ENCODE measurements at places on chromosomes 5 and 9.

DNA sequence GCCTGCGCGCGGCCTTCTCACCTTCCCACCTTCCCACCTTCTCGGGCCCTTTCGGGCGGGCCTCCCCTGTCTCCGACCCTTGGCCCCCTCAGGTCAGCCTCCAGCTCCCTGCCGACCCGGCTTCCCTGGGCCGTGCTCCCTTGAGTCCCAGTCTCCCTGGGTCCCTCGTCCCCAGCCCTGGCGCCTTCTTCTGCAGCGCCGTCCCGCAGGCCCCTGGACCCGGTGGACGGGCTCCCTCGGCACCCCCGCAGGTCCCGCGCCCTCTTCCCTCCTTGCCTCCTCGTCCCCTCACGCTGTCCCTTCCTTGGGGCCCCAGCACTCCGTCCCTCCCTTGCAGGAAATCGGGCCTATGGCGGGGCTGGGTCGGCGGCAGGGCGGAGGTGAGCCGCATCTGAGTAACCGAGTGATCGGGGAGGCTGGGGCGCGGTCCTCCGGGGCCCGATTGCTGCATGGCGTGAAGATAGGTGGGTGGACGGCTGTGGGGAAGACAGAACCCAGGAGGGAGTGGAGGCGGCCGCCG lies 7.6 kb downstream of the ARPC5L start:
- no peak for DNase-seq
- H3K4me1 ChIP-seq, result peaks cover 10% of the 10 kb centered on the region
- peaks cover 15% of the 10 kb centered on the region for H3K36me3 ChIP-seq
- H3K27me3 ChIP-seq, result no peaks in the 10 kb centered on the region
- peak overlapping the region; percentile 100 for H3K4me3 ChIP-seq
- no peak overlapping the region for H3K27ac ChIP-seq

GRCh38 chr5:124839371-124839998 lies 93.0 kb upstream of the ZNF608 start:
- no peaks in the 10 kb centered on the region for H3K4me1 ChIP-seq
- no peaks in the 10 kb centered on the region for H3K36me3 ChIP-seq
- no peak for DNase-seq
- no peak overlapping the region for H3K4me3 ChIP-seq
- no peaks in the 10 kb centered on the region for H3K27me3 ChIP-seq
- no peak overlapping the region for H3K27ac ChIP-seq

DNA sequence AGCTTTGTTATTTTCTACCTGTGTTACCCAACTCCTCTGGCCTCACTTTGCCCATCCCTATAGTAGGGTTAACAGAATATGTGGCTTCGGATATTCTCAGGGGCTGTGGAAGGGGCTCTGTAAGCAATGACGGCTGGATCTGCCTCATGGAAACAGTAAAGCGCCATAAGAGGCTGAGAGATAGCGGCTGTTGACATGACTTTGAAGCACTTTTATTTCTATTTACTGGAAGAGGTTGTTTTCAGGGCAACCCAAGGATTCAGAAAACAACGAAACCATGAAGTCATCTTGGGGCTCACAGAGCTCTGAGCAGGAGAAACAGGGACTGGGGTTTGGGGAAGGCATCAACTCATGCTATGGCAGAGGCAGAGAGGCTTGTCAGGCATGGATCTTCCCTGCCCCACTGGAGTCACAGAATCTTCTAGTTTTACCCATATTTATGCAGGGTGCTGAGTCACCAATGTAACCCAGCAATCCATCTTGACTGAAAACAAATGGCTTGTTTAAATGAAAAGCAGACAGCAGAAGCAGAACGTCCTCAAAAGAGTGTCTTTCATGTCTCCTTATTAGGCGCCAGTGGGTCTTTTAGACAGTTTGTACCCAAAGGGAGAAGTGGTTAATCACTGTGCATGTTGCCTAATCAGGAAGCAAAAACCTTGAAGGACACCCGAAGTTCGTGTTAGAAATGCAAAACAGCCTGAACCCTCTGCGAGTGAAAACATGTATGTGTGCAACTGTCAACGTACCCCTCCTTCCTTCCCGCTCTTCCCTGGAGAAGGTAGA lies 113.0 kb downstream of the COL23A1 start:
- no peak overlapping the region for H3K27ac ChIP-seq
- no peak for DNase-seq
- no peaks in the 10 kb centered on the region for H3K27me3 ChIP-seq
- H3K36me3 ChIP-seq, result no peaks in the 10 kb centered on the region
- no peak overlapping the region for H3K4me3 ChIP-seq

DNA sequence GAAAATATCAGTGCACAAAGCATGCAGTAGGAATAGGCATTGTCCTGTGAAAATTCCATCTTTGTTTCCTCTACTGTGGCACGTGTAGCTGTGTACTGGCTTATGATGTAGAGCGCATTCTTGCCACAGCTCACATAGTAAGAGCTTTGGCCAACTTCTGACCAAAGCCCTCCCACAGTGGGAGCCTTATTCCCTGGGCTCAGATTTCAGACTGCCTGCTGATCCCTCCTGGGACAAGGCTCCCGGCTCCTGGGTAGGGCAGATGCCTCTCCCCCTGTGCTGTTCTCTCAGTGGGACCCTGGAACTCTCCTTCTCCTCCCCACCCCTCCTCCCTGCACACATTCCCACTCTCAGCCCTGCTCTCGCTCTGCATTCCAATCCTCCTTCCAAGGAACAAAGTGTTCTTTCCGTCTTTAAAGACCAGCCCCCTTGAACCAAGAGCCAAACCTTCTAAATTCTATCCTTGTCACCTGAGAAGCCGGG lies 17.5 kb downstream of the LCP2 start:
- no peaks in the 10 kb centered on the region for H3K36me3 ChIP-seq
- peaks cover 19% of the 10 kb centered on the region for H3K4me1 ChIP-seq
- H3K4me3 ChIP-seq, result no peak overlapping the region
- H3K27ac ChIP-seq, result peak overlapping the region; percentile 70
- no peaks in the 10 kb centered on the region for H3K27me3 ChIP-seq
- DNase-seq, result peak; percentile 27

GRCh38 chr5:139914218-139914807 lies 118.7 kb downstream of the PSD2 start:
- no peaks in the 10 kb centered on the region for H3K36me3 ChIP-seq
- DNase-seq, result no peak
- no peak overlapping the region for H3K4me3 ChIP-seq
- no peaks in the 10 kb centered on the region for H3K27me3 ChIP-seq

DNA sequence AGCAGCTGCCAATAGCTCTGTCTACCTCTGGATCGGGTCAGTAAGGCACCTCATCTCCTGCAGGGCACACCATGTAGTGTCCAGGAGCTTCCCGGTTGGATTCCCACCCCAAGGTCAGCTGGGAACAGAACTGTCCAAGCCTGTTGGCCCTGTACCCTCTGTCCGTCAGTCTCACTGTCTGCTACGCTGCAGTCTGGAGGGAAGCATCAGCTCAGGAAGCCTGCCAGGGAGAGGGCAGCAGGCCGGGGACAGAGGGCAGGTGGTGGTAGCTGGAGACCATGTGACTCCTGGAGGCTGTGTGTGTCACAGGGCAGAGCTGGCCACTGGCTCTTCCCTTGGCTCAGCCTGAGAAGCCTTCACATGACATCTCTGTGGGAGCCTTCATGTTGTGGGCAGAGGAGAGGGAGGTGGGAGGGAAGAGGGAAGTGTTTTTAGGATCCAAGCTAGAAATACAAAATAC lies 134.5 kb downstream of the SEC61B start:
- H3K36me3 ChIP-seq, result no peaks in the 10 kb centered on the region
- H3K4me3 ChIP-seq, result no peak overlapping the region
- peaks cover 2% of the 10 kb centered on the region for H3K4me1 ChIP-seq
- DNase-seq, result no peak
- no peak overlapping the region for H3K27ac ChIP-seq

DNA sequence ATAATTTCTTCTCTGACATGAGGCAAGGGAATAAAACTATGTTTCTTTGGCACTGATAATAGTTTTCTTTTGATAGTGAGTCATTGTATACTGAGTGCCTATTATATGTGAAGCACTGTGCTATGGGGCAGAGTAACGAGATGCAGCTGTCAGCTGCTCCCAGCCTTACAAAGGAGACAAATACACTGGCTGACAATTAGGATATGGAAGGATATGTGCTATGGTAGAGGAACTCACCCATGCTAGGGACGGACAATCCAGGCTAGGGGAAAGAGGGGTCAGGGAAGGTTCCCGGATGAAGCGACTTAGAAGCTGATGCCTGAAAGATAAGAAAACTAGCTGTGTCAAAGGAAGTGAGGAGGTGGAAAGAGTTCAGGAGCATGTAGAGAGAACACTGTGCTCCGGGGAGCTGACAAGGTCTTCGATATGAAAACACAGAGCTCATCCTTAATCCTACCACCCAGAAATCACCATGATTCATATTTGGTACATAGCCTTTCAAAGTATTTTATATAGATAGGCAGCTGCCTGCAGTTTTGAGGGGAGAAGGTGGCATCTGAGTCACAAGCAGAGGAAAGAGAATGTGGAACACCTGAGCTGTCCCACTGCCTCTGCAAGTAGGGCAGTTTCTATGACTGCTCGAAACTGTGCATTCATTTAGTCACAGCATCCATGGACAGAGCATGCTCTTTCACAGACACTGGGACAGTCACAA lies 12.1 kb downstream of the BSPRY start:
- no peaks in the 10 kb centered on the region for H3K36me3 ChIP-seq
- no peak overlapping the region for H3K27ac ChIP-seq
- no peaks in the 10 kb centered on the region for H3K27me3 ChIP-seq
- peaks cover 9% of the 10 kb centered on the region for H3K4me1 ChIP-seq
- DNase-seq, result no peak

GRCh38 chr5:155004138-155004744 lies 9.3 kb upstream of the KIF4B start:
- no peaks in the 10 kb centered on the region for H3K4me1 ChIP-seq
- no peak for DNase-seq
- no peak overlapping the region for H3K27ac ChIP-seq
- no peak overlapping the region for H3K4me3 ChIP-seq
- no peaks in the 10 kb centered on the region for H3K36me3 ChIP-seq

GRCh38 chr9:32969270-32969669 lies 32.2 kb downstream of the APTX start:
- peaks cover 12% of the 10 kb centered on the region for H3K36me3 ChIP-seq
- peak overlapping the region; percentile 3 for H3K27ac ChIP-seq
- no peaks in the 10 kb centered on the region for H3K4me1 ChIP-seq
- H3K27me3 ChIP-seq, result no peaks in the 10 kb centered on the region

DNA sequence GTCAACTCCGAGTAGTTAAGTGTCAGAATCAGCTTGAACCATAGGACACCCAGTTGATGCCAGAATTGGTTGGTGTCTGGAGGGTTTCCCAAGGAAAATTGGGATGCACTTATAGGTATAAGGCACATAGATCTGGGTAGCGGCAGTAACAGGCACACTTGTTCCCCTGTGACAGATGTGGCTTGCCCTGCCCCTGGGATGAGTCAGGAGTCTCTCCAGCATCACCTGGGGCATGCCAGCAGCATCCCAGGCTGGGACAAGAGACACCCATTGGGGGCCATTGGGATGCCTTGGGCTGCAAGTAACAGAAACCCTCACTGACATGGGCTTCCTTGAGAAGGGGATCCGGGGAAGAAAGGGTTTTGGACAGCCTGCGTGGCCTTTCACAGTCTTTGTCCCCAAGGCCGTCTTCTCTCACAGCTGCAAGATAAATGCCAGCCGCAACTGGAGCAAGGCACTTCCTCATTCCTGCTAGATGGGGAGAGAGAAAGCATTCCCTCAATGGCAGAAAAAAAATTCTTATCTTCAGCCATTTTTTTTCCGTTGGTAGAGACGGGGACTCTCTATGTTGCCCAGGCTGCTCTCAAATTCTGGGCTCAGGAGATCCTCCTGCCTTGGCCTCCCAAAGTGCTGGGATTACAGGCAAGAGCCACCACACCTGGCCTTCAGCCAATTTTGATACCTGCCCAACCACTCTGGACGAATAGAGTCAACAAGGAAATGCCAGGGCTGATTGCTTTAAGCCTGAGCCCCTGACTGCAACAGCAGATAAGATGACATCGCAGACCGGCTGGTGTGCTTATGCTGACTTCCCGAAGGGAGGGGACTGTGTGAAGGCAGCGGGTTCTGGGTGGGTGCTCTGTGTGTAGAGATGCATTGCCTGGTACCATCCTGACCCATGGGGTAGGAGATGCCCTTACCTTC lies 13.3 kb upstream of the RNF130 start:
- no peaks in the 10 kb centered on the region for H3K27me3 ChIP-seq
- no peaks in the 10 kb centered on the region for H3K36me3 ChIP-seq
- no peak overlapping the region for H3K4me3 ChIP-seq
- DNase-seq, result no peak
- H3K4me1 ChIP-seq, result peaks cover 32% of the 10 kb centered on the region

DNA sequence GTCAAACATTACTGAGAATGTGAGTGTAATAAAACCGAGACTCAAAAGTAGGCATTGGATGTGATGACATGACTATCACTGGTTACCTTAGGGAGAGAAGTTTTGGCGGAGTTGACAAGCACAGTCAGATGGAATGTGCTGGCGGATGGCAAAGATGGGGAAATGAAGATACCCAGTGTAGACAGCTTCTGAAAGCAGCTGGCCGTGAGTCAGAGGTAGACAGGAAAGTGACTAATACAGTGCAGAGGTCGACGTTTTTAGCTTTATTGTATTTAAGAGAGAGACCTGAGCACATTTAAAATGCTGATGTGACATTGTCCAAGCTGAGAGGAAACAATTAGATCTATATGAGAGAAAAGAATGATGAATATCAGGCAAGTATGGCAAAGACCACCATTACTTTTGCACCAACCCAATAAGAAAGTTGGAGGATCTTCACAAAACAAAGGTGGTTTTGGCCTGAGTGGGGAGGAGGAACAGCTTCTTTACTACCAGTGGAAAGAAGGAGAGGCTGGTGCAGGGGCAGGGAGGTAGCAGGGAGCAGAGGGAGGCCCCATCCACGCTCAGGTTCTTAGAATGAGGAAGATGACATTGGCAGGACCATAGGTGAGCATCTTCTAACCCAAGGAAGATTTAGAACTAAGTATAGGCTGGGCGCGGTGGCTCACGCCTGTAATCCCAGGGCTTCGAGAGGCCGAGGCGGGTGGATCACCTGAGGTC lies 36.7 kb upstream of the KCNIP1 start:
- H3K36me3 ChIP-seq, result no peaks in the 10 kb centered on the region
- H3K4me3 ChIP-seq, result no peak overlapping the region
- H3K27me3 ChIP-seq, result no peaks in the 10 kb centered on the region
- no peak for DNase-seq

- DNase-seq, result peak; percentile 26
- peak overlapping the region; percentile 87 for H3K27ac ChIP-seq
- no peaks in the 10 kb centered on the region for H3K27me3 ChIP-seq
- no peaks in the 10 kb centered on the region for H3K36me3 ChIP-seq
- H3K4me3 ChIP-seq, result no peak overlapping the region
- peaks cover 6% of the 10 kb centered on the region for H3K4me1 ChIP-seq
These were observed 352.4 kb upstream of the ACTBL2 start for GRCh38 chr5:57834829-57835608.

Data from neuronal stem cell (in vitro differentiated cells).